CD4-positive, alpha-beta T cell treated with Interleukin-4 for 4 hours (primary cell): ENCODE measurements at places on chromosomes 5 and 9.

DNA sequence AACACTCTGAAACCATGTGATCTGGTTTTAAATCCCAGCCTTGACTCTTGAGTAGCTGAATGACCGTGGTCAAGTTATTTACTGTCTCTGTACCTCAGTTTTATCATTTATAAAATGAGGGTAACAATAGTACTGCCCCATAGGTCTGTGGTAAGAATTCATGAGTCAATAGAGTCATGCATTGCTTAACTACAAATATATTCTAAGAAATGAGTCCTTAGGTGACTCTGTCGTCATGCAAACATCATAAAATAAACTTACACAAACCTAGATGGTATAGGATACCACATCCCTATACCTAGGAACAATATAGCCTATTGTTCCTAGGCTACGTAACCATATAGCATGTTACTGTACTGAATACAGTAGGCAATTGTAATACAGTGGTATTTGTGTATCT, 20.3 kb upstream of the ABCA1 start:
- no peak for DNase-seq

DNA sequence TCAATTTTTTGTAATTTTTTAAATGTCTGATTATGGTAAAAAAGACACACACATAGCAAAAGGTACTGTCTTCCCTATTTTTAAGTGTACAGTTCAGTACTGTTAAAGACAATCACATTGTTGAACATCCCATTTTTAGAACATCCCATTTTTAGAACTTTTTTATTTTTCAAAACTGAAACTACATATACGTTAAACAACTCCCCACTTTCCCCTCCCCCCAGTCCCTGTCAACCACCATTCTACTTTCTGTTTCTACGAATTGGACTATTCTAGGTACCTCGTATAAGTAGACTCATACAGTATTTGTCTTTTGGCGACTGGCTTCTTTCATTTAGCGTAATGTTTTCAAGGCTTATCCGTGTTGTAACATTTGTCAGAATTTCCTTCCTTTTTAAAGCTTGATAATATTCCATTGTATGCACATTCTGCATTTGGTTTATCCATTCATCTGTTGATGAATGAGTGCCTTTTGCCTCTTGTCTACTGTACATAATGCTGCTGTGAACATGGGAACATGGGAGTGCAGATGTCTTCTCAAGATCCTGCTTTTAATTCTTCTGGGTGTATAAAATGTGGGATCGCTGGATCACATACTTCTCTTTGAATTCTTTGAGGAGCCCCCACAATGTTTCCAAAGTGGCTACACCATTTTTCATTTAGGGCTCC, 154.0 kb downstream of the PIK3R1 start:
- peak; percentile 63 for DNase-seq

- DNase-seq, result no peak
Measured at GRCh38 chr9:96136992-96137670, 164.8 kb downstream of the HSD17B3 start.

DNA sequence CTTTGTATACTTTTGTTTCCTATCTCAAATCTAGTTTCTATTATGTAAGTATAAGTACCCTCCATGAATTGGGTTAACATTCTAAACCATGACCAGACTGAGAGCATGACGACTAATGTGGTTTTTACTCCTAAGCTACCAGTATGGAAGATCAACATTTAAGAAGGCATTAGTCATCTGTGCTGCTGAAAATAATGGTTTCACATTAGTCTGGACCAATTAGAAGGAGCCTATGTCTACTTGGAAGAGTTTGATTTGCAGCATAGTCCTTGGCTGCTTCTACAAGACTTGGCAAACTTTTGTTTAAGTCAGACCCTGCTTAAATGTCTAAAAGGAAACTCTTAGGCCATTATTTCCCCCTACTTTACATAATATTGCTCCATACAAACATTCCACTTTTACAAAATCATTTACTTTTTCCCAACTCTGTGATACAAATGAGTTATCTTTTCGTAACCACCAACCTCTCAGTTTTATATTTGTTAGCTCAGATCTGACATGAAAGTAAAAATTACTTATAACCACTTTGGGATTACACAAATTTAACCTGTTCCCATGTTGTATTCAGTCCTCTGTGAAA, 186.7 kb downstream of the COMMD10 start:
- DNase-seq, result no peak

GRCh38 chr9:135787317-135787716, 85.3 kb downstream of the KCNT1 start:
- DNase-seq, result no peak

DNA sequence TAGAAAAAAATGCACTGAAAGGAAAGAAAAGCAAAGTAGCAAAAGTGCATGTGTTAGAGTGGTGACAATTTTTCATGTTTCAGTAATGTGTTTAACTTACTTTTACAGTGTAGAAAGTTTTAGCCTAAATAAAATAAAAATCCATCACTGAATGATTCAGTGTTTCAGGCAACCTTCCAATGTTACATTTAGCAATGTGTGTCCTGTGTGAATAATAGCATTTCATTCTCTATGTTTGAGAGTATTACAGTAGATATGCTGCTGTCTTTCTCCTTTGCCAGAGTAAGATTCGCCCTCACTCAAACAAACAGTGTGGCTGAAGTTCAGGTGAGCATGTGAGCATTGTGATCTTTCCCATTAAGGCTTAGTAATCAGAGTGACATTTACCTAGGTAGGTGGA, 171.1 kb downstream of the TARS1 start:
- no peak for DNase-seq

GRCh38 chr9:92760070-92760469, 4.6 kb downstream of the BICD2 start:
- DNase-seq, result no peak

GRCh38 chr9:128556926-128557634, 4.7 kb downstream of the SPTAN1 start:
- DNase-seq, result no peak

- no peak for DNase-seq
Measured at GRCh38 chr9:16342246-16343020, 528.0 kb downstream of the BNC2 start.

DNA sequence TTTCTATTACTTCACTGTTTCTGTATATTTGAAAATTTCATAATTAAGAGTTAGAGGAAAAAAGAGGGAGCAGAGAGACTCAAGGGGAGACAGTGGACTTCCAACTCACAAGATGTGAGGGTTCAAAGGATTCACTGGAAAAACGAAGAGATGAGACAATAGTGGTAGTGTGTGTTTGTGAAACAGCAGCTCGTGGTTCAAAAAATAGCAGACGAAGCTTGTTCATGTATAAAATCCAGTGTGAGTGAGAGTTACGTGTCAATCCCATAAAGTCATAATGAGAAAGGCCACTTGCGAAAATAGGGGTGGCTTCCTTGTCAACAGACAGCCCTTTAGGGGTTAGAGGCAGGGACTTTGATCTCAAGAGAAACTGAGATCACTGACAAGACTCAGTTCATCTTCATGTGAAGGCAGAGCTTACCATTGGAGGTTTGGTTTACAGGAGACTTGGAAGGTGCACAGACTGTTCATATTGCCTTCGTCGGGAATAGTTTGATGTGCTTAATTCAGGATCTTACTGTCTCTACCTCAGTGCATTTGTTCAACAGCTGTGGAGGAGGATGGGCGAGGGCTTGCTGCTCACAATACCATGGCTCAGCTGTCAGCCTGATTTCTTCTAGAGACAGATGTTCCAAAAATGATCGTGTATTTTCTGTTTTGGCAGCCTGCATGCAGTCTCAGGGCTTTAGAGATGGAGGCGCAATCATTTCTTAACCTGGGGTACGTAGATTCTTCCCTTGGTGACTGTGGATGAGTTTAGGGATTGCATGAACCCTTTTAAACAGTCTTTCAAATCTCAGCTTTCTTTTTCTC, 105.7 kb upstream of the KLF9 start:
- DNase-seq, result no peak

DNA sequence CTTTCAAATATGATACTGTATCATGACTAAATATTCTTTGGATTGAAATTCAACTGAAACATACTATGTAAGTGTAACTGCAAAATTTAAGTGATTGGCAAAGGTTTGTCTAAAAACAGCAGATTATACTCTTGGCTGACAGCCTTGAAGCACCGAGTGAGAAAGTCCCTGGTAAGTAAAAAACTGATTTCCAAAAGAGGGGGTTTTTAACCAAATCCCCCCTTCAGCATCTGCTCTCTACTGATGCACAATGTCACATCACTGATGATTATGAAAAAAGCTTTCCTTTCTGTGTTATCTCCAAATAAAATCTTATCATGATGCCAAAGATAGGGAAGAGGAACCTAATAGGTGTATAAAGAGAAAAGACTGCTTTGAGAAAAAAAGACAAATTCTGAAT, 141.0 kb downstream of the MEF2C start:
- no peak for DNase-seq

DNA sequence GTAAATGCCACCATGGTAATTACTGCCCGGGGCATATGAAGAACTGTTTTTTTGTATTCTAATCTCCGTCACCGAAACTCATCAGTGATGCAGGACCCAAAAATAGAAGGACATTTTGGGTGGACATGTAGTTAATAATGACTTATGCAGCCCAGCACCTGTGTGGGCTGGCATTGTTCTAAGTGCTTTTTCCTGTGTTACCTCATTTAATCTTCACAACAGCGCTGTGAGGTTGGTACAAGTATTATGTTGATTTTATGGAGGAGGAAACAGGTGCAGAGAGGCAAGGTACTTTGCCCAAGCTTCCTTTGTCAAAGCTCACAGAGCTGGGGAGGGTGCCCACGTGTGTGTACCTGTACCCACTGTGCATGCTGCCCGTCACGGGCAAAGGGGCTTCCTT, 58.4 kb downstream of the DAPK1 start:
- no peak for DNase-seq

DNA sequence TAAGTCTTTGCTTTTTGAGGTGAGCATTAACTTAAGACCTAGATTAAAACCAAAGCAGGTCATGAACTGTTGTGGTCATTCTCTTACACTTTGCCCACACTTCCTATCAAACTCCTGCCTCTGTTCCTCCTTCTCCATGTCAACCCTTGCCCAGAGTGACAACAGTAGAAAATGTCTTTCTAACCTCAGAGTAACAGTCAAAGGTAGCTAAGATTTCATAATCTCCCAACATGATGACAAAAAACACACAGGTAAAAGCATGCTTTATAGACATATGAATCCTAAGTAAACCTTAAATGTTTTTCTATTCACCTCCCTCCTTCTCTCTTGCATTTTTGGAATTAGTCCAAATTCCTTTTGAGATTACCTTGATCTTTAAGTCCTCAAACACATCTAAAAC, 422.3 kb downstream of the SPATA31D1 start:
- no peak for DNase-seq

GRCh38 chr9:93567271-93567959, 9.0 kb upstream of the PHF2 start:
- DNase-seq, result no peak

DNA sequence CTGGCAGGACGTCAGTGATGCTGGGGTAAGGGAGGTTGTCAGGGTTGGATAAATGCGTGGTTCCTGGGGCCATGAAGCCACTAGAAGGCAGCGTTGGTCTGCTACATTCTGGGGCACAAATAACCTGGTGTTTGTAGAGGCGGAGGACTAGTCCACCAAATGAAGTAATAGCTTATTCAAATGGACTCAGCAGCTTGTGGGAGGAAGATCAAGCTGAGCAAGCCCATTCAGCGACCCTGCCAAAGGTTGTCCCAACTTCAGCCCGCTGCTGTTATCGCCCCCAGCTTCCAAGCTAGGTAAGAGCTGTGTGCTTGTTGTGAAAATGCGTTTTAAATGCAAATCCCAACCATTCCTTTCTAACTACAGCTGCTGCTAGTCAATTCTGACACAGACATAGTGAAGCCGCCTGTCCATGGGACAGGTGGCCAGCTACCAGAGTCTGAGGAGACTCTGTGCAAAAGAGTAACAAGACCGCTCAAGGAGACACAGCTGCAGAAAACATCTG, 7.6 kb upstream of the FAM240B start:
- no peak for DNase-seq

GRCh38 chr5:100861148-100861547, 41.9 kb downstream of the ST8SIA4 start:
- DNase-seq, result no peak

- no peak for DNase-seq
Measured at GRCh38 chr5:14405267-14405666, 176.3 kb upstream of the OTULINL start.

DNA sequence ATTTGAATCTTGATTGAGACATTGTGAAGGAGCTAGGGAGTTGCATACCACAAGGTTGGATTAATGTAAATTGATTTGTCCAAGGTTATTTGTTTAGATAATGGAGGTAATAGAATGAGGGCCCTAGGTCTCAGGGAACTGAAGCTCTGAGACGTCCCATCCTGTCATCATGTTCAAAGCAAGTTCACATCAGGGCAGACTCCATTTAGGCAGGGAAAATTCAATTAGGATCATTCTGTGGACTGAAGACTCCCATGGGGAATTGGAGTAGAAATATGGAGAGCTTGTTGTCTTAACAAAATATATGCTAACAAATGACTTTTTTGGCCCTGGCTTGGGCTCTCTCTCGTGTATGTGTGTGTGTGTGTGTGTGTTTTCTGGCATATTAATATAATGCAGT, 722.0 kb upstream of the ADAMTS16 start:
- no peak for DNase-seq

DNA sequence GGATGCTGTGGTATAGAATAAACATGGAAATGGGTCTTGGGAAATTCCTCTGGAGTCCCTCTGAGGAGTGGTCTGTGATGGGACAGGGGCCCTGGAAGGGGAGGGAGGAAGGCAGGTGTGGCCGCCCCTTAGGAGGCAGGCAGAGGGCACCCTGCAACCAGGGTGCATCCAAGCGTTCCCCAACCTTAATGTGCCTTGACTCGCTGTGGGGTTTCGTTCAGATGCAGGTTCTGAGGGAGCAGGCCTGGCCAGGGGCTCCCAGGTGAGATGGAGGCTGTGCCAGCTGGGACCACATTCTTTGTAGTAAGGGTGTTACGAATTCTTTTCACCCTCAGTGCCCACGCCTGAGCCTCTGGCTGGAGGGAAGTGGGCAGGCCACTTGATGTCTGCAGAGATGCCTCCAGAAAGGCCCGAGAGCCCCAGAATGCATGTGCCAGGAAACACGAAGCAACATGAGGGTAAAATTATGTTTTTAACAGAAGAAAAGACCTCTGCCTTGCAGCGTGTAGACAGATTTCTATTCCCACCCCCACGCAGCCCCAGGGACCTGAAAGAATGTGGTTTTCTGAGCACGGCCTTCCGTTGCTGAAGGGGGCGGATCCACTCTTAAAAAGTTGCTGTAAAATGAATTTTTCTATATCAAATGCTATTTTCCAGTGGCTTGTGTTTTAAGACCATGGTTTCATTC, 150.4 kb upstream of the IER5L start:
- DNase-seq, result no peak

- DNase-seq, result no peak
Measured at GRCh38 chr5:32413466-32414263, 30.9 kb downstream of the ZFR start.

DNA sequence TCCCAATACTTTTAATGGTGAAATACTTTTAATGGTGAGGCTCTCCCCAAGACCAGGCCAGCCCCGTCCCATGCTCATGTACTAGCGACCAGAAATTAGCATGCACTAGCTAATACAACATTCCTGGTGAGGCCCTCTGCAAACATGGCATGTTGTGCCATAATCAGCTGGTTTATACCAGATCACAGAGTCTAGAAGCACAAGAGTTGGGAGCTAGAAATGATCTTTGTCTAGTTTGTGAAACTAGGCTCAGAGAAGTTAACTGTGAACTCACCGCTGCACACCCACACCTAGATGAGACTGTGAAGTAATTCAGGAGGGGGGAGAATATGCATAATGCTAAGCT, 37.4 kb downstream of the MTMR12 start:
- DNase-seq, result no peak
